ENCODE measurements at places on chromosomes 6 and 20.

DNA sequence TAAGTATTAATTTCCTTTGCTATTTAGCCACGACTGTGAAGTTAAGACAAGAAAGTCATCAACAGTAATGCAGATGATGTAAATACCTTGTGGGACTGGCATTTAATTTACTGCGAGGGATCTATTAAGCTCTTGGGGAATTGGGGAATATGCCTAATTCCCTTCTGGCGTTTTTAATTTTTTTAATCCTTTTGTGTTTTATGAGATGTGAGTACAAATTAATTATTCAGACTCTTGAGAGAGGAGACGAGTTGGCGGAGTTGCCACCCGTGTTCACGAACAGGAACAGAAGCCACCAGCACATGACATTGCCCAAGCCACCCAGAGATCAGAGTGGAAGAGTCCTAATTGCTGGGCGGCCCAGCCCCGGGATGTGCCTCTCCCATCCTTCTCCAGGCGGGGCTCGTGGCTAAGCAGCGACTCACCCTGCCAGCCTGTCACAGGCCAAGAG is 533 bp upstream of the CRYBG1 start:
- no peak for DNase-seq

- DNase-seq: no peak
These were observed 9.9 kb downstream of the NTSR1 start for GRCh38 chr20:62718546-62718945.

- DNase-seq: no peak
These were observed 645.2 kb downstream of the KIF16B start for GRCh38 chr20:15927893-15928650.

DNA sequence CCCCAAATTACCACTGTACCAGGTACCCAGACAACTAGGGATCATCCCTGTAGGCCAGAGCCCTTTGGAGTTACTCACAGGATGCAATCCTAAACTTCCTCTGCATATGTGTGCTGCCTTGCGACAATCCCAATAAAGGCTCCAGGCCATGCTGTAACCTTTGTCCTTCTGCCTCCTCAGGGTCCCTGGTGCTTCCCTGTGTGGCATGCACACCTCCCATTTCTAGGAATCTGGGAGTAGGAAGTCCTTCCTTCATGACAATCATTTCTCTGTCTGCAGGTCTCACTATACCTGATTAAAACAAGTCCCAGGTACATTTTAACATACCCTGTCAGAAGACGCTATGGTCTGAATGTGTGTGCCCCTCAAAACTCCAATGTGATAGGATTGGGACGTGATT is 37.0 kb upstream of the MCUR1 start:
- no peak for DNase-seq

- DNase-seq: peak; percentile 3
These were observed 338.7 kb downstream of the HTR1B start for GRCh38 chr6:77124604-77125003.

DNA sequence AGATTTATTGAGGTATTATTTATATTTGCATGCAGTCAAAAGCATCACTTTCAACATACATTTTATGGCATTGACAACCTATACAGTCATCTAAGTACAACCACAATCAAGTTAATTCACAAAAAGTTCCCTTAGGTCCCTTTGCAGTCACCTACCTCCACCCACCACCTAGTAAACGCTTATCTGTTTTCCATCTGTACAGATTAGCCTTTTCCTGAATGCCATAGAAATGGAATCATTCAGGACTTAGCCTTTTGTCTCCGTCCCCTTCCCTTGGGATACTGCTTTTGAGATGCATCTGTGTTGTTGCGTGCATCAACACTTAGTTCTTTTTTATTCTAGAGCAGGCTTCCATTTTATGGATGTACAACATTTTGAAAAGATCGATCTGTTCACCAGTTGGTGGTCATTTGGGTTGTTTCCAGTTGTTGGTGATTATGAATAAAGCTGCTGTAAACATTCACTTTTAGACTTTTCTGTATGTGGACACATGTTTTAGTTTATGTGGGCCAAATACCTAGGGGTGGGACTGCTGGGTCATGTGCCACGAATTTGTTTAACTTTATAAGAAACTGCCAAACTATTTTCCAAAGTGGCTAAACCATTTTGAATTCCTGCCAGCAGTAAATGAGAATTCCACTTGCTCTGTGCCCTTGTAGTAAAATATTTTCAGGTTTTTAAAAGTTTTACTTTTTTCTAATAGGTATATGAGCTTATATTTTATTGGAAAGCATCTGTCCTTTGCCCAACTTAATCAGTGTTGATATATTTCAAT is 17.6 kb upstream of the IFNGR1 start:
- DNase-seq: no peak

DNA sequence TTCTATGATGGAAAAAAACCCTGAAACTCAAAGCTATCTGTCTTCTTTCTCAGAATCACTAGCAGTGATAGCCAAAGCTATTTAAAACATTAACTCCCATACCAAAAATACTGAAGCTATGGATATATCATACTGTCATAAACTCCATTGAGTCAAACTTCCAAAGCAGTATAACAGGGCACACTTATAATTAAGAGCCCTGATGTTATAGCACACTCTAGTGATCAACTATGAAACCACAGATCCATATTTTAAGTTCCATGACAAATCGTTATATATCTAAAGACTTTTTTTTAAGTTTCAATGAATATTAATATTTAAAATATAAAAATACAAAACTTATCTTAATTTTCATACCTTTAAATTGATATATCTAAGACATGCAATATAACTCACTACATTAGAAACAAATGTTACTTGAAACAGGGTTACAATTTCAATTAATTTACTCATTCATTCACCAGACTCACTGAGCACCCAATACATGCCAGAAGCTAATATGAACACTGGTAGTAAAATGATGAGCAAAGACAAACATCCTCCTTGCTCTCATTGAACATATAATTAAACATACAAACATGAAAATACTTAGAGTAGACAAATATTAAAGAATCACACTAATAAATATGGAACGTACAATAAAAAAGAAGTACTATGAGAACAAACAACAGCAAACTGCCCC is 69.3 kb downstream of the IBTK start:
- peak; percentile 40 for DNase-seq

- DNase-seq: peak; percentile 55
These were observed 255.5 kb upstream of the NRSN1 start for GRCh38 chr6:23870496-23870895.

GRCh38 chr6:68108233-68108835 is 526.7 kb upstream of the ADGRB3 start:
- no peak for DNase-seq

GRCh38 chr6:129209355-129209754 is 326.4 kb downstream of the LAMA2 start:
- DNase-seq: no peak

DNA sequence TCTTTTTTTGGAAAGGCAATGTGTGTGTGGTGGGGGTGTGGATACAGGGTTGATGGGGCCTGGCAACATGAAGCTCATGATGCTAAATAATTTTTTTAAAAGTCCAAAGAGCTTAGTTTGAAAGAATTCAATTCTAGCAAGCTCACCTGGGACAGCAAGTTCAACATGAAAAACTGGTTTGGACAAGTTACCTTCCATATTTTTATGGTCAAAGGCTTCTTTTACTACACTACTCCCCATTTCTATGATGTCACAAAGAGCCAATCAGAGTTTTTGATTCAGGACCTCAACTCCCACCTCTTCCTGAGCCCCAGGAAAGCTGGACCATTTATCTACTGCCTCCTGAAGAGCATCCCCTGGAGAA is 66.1 kb upstream of the CTNNBL1 start:
- DNase-seq: no peak

DNA sequence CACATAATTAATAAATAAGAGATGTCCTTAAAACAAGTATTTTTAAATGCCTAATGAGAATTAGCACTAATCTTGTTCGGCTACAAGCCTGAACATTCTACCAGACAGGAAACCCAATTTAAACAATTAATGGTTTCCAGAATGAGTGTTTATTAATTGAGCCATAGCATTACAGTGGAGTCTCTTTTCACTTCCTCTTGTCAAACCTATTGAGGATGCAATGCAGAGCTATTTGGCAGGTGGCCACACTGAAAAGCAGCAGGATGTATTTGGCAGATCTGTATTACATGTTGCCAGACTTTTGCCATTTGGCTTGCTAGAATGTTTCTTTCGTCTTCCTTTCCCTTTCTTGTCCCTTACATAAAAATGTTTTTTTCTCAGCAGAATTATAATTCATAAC is 475.2 kb upstream of the MARCKS start:
- peak; percentile 91 for DNase-seq

GRCh38 chr6:70412252-70413113 is 825 bp upstream of the FAM135A start:
- peak; percentile 36 for DNase-seq

DNA sequence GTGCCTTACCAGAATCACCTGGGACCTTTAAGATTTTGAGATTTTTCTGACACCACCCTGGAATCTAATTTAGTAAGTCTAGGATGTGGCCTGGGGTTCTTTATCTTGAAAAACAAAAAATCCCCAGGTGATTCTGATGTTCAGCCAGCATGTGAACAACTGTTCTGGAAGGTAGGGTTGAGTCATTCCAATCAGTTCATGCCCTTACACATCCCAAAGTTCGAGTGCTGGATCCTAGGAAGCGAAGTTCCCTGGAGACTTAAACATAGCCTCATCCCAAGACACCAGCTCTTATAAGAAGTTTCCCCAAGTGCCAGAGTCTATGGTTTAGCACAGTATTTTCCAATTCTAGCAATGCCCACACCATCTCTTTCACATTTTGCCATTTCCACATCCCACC is 6.3 kb upstream of the TSHZ2 start:
- no peak for DNase-seq

- DNase-seq: no peak
These were observed 13.2 kb upstream of the VAPB start for GRCh38 chr20:58375759-58376352.

DNA sequence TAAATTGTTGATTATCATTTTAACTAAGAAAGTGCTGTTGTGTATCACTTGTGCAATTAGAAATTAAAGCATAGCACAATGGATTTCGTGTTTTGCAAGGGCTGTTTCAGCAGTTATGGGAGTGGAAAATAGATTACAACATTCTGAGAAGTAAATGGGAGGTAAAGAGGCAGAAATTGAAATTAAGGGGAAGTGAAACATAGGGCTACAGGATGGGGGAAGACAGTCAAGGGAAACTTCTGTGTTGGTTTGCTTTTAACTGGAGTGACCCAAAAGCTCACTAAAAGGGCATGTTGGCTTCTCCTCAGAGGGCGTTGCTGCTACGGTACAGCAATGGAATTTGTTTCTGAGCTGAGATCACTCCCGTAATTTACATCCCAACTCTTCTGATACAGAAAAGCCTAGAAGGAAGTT is 147.5 kb downstream of the BCAS1 start:
- no peak for DNase-seq

DNA sequence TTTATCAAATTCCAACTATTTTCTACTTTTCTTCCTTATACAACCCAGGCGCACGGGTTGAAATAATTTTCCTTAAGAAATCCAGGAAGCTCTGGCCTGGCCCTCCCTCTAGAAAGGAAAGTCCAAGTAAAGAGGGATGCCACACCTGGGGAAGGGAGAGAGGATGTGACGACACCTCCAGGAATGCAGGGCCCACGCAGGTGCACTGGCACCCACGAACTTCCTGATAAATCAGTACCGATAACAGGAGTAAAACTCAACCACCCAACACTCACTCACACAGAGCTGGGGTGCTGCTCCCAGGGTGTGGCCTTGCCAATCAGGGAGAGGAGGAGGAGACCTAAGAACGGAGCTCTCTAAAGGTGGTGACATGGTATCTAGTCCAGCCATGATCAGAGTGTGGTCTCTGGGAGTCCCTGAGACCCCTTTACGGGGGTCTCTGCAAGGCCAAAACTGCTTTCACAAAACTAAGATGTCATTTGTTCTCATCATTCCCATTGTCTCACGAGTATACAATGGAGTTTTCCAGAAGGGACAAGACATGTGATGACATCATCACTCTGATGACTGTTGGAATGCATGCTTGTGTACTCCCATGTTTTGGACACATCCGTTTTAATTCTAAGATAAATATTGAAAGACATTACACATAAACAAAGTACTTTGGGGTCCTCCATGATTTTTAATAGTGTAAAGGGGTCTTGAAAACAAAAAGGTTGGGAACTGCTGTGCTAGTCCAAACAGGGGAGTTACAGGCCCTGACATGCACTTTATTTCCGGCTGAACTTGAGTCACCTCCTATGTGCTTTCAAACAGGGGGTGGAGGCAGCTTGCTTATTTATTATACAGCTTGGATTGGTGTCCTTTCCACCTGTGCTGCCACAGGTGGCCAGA is 2.2 kb upstream of the PARD6B start:
- DNase-seq: no peak

GRCh38 chr6:13431861-13432465 is 55.4 kb downstream of the GFOD1 start:
- DNase-seq: no peak

GRCh38 chr20:47419953-47420514 is 63.5 kb upstream of the ZMYND8 start:
- no peak for DNase-seq

DNA sequence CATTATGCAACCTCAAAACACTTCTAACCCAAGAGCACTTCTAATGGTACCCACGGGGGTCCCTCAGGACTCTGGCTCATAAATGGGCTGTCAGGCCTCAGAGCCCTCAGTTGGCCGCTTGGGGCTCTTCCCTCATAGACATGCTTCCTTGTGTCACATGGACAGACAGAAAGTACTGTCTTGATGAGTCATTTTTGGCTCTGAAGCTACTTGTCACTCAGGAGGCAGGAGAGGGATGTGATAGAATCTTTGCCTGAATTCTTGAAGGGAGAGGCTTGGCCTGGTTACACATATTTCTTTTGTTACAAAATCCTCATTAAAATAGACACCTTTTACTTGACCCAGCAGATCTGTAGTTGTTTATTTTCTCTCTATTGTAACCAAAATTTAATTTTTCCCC is 15.1 kb upstream of the EDN1 start:
- no peak for DNase-seq

- DNase-seq: no peak
These were observed 174.0 kb upstream of the FOXQ1 start for GRCh38 chr6:1137849-1138248.

- DNase-seq: peak; percentile 66
These were observed 568 bp downstream of the PREP start for GRCh38 chr6:105402090-105402938.

DNA sequence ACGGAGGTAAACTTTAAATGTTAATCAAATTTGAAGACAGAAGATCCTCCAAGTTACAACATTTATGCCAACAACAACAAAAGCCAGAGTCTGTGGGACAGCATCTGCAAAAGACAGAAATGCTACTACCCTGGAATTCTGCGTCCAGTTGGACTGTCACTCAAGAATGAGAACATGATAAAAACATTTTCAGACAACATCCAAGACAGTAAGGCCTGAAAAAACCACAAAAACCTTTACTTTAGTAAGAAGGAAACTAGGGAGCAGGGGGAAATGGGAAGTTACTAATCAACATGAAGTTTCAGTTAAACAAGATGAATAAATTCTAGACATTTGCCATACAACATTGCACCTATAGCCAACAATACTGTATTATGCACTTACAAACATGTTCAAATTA is 77.6 kb downstream of the MLIP start:
- DNase-seq: no peak

DNA sequence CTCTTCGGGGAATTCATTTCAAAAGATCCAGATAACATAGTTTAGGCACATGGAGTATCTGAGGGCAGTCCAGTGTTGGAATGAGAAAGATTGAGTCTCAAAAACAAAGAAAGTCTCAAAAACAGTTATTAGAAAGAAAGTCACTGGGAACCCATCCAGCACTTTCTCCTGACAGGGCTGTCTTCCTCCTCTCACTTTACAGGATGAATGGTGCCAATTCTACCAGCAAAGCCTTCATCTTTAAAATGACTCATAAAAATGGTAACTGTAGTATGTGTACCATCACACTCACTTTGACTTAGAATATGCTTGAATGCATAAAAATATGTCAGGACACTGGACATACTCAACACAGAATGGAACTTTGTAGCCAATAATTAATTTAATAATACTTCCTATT is 71.3 kb downstream of the SLC22A3 start:
- DNase-seq: no peak

Data from NCI-H1105 treated with DMSO at 0.1 percent for 48 hours (cell line).